BJ (cell line): ENCODE measurements at places on chromosomes 3 and 15. TPM values are rescaled to one million over a fixed set of nuclear protein-coding genes. Genes with fewer than 3 reads are reported as not detected.

GRCh38 chr3:69294014-69294766 lies 91.7 kb downstream of the FRMD4B start:
- DNase-seq = no peak

DNA sequence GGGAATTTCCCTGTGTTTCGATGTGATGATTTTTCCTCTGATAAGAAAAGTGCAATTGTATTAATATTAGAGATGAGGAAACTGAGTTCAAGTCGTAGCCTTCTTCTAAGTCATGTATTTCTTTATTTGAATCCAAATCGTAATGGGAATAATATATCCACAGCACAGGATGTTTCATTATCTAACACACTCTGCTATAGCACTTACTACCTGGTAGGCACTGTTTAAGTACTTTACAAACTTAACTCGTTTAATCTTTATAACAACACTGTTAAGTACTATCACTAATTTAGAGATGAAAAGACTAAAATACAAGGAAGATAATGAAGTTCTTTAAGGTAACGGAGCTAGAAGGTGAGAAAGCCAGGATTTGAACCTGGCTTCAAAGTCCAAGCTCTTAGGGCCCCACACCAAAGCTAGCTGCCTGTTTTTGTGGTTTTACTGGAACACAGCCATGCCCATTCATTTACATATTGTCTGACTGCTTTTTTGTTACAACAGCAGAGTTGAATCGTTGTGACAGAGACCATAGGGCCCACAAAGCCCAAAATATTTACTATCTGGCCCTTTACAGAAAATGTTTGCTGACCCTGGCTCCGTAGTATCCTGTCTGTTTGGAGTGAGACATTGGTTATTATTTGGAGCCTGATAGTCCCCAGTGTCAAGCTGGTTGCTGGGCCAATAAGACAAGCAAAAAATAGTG lies 9.6 kb upstream of the ATP13A3 start:
- DNase-seq = no peak

DNA sequence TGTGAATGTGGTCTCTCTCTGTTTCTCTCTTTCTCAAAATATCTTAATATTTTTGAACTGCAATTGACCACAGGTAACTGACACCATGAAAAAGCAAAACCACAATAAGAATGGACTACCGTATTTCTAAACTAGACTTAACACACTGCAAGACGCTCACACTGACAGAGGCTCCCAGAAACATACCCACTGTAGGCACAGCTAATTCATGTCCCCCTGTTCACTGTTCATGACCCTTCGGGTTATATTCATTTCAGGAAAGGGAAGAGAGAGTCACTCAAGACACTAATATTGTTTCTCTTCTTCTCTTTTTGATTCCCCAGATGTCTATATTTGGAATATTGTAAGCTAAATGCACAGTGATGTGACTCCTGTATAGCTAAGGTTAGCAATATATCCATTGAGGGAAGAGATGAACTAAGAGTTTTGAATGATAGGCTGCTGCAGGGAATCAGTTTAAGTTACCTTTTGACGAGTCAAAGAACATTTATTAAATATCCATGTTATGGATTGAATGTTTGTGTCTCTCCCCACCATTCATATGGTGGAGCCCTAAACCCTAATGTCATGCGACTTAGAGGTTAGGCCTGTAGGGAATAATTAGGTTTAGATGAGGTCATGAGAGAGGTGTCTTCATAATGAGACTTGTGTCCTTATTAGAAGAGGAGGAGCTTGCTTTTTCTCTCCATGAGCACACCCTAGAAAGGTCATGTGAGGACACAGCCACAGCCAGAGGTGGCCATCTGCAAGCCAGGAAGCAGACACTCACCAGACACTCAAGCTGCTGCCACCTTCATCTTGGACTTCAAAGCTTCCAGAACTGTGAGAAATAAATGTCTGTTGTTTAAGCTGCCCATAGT lies 216.6 kb upstream of the GRM7 start:
- no peak for DNase-seq

DNA sequence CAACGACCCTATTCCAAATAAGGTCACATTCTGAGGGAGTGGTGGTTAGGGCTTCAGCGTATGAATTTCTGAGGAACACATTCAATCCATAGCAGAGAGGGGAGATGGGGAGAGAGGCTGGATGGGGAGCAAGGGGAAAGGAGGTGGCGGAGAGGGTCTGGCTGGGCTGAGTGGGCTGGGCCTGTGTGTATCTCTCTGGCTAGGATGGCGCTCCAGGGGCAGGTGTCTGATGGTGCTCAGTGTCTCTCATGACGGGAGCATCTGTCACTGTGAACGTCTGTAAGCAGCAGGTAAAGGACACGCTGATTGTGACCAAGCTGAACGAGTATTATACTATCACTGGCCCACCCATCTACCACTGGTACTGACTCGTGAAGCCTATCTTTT lies 159.6 kb downstream of the XXYLT1 start:
- DNase-seq = no peak

The SCN11A gene
- 0.02 and 0.04 TPM in 2 replicates for polyA plus RNA-seq
